Activated CD8-positive, alpha-beta memory T cell treated with anti-CD3 and anti-CD28 coated beads for 1 hour (primary cell): ENCODE measurements at places on chromosomes 2 and 18.

DNA sequence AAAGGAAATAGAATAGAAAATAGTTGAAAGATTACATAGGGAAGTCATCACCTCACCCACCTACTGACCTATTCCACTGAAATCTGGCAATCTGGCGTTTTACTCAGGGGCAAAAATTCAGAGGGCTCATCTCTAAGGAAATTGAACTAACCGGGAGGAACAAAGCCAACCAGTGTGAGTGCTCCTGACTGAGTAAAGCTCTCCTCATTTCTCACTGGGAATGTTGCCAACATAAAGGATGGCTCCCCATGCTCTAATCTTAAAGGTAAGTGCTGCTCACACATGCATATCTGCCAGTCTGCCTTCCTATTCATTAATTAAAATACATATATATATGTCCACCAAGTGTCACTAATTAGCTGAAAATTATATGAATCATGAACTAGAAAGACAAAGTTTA lies 13.5 kb upstream of the DOK6 start:
- DNase-seq = no peak

DNA sequence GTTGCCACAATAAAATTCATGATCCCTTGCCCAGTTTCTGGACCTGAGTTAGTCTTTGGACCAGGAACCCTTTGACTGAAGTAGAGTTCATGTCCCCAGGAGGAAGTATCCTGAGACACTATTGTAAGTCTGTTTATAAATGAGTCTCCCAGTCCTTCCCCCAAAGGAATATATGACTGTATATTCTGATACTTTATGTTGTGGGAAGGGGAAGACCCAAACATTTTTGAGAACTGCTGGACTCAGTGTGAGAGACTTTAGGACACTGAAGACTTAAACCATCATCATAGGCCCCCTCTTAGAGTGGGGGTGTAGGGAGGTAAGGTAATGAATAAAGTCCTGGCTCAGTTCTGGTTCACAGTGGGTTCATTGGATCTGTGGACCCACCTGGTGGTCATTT lies 28.6 kb upstream of the CXCR4 start:
- DNase-seq = no peak

DNA sequence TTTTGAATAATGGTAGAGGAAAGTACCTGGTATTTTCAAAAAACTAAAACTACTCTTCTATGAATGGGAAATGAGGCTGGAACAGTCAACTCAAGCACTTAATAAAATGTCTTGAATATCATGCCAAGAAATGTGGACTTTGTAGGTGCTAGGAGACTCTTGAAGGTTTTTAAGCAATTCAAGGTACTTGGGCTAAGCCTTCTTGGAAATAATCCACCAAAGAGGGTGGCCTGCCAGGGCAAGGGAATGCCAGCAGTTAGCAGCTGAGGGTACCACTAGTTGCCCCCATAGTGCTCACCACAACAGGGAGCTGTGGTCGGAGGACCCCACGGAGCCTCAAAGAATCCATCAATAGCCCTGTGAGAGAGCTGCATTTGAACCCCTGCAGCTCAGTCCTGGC lies 14.6 kb upstream of the ACYP2 start:
- DNase-seq = no peak

- DNase-seq = no peak
Measured at GRCh38 chr2:212640428-212640827, 101.8 kb upstream of the ERBB4 start.
